ENCODE measurements at places on chromosomes 4 and X. TPM values are rescaled to one million over a fixed set of nuclear protein-coding genes. Genes with fewer than 3 reads are reported as not detected.

Gene CYBB
- 15.7 TPM for polyA plus RNA-seq

Gene CSAG3
- polyA plus RNA-seq: not detected

Gene HPSE
- 1.8 TPM for polyA plus RNA-seq

Gene PNCK
- 0.61 TPM for polyA plus RNA-seq

Gene TNMD
- 0.13 TPM for polyA plus RNA-seq

Gene EIF1AX
- polyA plus RNA-seq: 111 TPM

Gene USO1
- polyA plus RNA-seq: 65.2 TPM

Gene NUDT10
- polyA plus RNA-seq: 6.9 TPM

Gene SPINK2
- 0.45 TPM for polyA plus RNA-seq

Gene CCDC160
- polyA plus RNA-seq: 3.0 TPM
